Stimulated activated CD8-positive, alpha-beta memory T cell treated with anti-CD3 and anti-CD28 coated beads, Interleukin-2, amount 100 ng/mL, for 1 hour (primary cell): ENCODE measurements at places on chromosomes 6 and 20.

GRCh38 chr6:142685852-142686506 is 259.0 kb downstream of the HIVEP2 start:
- peak; percentile 2 for DNase-seq

DNA sequence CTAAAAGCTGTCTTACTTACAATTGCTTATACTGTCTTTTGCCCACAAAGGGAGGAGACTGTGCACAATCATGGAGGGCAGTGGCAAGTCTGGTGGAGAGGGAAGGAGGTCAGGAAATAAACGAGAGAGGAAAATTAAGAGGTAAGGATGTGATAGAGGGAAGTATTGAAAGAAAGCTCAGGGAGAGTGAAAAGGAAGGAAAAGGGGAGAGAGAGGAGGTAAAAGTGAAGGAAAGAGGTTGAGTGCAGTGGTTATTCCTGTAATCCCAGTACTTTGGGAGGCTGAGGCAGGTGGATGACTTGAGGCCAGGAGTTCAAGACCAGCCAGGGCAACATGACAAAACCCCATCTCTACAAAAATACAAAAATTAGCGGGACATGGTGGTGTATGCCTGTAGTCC is 82.7 kb upstream of the EPB41L1 start:
- DNase-seq, result no peak

DNA sequence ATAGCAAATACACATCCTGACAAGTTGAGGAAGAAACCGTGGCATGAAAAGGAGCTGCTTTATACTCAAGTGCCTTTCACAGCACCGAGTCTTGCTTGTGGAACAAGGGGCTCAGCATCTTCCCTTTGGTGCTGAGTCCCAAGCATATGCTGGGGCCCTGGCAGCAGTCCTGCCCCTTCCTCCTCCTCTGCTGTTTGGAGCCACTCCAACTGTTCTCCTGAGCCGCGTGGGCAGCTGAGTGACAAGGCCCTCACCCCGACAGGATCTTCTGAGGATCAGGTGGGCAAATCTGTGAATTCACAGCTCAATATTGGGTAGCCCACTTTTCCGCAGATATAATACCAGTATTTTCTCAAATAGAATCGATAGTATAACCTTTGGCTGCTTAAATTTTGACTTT is 24.7 kb downstream of the DACT2 start:
- DNase-seq, result no peak

- DNase-seq, result no peak
Observed at GRCh38 chr6:106475284-106475683, 114.8 kb downstream of the CRYBG1 start.

DNA sequence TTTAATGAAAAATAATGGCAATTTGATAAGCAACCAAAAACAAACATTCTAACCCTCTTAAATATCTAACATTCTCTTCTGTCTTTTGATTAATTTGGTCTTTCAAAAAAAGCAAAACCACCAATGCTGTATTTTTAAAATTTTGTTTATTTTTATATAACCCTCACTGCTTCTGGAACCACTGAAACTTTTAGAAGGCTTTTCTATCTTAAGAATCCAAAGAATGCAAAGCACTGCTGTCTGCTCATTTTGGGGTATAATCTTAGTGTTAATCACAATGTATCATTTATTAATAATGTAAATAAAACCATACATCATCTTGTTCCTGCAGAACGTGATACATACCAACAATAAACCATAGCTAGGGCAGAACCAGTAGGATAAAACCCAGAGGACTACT is 14.0 kb downstream of the STK38 start:
- DNase-seq, result no peak

- no peak for DNase-seq
Observed at GRCh38 chr6:52598123-52598823, 21.4 kb upstream of the TRAM2 start.

DNA sequence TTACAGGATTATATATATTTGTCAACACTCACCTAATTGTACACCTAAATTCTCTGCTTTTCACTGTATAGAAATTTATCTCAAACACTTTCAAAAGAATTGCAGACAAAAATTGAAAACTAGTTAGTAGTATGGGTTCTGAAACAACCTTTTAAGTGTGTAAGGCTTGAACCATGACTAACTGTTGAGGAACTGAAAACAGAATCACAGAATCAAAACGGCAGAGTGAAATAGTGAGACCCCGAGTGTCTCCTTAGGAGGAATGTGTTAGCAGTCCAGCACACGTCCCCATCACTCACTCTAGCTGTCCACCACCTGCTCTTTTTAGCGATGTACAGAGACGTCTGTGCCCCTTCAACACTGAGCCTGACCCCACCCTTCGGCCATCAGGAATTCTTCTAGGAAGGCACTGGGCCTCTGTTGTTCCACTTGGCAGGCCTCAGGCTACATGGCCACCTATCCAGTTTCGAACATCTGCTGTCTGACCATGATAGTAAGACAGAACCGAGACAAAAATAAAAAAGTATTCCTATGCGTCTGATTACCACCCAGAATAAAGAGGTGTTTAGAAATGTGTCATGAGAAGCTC is 227.4 kb downstream of the C6orf118 start:
- no peak for DNase-seq

- DNase-seq, result no peak
Observed at GRCh38 chr6:43436577-43437282, 9.4 kb downstream of the ABCC10 start.

GRCh38 chr20:50317609-50318008 is 127.0 kb downstream of the CEBPB start:
- DNase-seq, result no peak

DNA sequence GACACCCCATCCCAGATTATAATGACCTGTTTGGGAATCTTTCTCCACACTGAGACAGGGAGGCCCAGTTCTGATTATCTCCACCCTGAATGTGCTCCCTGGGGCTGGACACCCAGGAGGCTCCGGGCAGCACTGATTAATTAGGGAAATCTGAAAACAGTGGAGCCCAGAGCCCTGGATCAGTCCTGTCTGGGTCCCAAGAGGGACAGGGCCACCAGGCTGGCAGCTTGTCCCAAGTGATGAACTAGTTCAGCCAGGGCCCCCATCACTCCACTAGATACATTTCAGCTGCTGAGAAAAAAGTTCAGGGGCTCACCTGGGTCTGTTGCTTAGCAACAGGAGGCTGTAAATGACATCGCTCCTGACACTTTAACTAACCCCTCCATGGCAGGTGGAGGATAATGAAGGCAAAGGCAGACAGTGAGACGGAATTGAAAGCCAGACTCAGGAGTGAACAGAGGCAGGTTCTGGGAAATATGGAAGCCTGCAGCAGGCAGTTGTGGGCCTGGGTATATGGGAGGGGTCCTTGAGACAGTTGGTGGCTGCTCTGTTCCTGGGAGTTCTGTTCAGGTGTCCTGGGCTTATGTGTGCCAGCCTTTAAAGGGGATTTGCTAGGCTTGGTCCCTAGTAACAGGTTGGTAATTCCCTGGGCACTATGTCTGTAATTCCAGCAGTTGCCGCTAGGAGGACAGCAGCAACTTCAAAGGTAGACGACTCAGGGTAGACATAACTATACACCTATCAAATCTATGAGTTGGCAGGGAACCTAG is 78.3 kb upstream of the CTNNBL1 start:
- DNase-seq, result peak; percentile 35

- no peak for DNase-seq
Observed at GRCh38 chr6:156752666-156753301, 24.4 kb upstream of the ARID1B start.

DNA sequence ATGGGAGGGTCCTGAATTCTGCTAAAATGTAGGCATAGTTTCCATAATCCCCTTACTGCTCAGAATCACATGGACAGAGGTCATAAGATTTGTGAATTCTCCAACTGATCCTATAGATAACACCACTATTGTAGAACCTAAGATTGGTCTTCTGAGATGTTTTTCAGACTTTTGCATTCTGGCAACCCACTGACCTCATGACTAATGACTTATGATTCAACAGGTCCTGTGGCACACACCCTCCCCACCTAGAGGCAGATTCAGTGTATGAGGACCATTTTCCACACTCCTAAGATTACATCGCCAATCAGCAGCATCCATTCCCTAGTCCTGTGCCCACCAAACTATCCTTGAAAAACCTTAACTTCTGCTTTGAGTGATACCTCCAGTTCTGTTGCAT is 207.2 kb downstream of the BTBD9 start:
- DNase-seq, result no peak

DNA sequence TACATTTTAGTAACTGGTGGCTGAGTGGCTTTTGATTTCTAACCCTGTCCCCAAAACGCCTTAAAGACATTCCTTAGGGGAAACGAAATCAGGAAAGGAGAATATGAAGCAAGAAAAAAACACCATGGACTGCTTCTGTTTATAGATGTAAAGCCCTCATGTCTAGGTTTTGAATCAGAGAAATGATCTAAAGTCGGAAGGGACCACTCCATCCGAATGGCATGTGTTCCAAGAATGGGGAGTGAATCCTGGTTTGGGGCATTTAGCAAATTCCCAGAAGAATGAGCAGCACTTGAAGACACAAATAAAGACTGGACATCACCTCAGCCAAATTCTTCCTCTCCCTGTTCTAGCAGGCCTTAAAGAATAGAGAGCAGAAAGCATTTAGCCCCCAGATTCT is 65.6 kb downstream of the CAP2 start:
- no peak for DNase-seq

GRCh38 chr6:112307707-112308106 is 39.4 kb upstream of the RFPL4B start:
- DNase-seq, result no peak

- DNase-seq, result no peak
Observed at GRCh38 chr6:88339761-88340160, 173.6 kb upstream of the CNR1 start.

- DNase-seq, result peak; percentile 12
Observed at GRCh38 chr20:4592316-4593148, 129.2 kb upstream of the PRND start.

- DNase-seq, result no peak
Observed at GRCh38 chr6:21143645-21144044, 449.9 kb upstream of the SOX4 start.

DNA sequence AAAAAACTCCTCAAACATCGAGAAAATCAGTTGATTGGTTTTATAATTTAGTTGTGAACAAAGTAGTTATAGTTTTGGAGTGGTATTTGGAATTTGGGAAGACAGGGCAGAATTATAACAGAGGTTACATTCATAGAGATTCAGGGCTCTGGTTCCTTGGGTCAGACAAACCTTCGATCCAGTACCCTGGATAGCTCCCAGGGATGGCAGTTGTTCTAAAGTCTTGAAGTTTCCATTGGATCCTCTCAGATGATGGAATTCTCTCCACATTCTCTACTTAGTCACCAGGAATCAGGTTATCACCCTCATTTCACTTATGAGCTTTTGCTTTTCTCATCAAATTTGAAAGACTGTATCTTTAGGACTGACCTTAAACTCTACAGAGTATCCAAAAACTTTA is 285.1 kb downstream of the CENPW start:
- DNase-seq, result no peak

DNA sequence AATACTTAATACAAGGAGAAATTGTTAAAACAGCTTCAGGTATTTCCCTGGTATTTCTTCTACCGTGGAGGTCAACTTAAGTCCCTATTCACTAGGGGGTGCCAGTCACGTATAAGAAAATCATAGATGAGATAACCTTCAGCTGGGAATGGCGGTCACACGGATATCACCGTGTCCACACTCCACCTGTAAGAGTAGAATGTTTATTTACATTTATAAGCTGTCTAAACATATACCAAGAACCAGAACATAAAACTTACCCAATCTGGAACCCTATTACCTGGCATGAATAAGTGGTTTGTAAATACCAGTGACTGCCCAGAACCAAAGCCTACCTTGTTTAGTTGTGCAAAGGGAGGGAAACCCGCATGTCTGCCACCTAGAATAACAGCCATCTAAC is 1.9 kb upstream of the ELOVL4 start:
- no peak for DNase-seq

- DNase-seq, result no peak
Observed at GRCh38 chr6:137102851-137103492, 58.2 kb upstream of the IL20RA start.

- DNase-seq, result no peak
Observed at GRCh38 chr6:125797886-125798444, 7.2 kb downstream of the NCOA7 start.

- no peak for DNase-seq
Observed at GRCh38 chr6:12577124-12577850, 139.3 kb upstream of the PHACTR1 start.

DNA sequence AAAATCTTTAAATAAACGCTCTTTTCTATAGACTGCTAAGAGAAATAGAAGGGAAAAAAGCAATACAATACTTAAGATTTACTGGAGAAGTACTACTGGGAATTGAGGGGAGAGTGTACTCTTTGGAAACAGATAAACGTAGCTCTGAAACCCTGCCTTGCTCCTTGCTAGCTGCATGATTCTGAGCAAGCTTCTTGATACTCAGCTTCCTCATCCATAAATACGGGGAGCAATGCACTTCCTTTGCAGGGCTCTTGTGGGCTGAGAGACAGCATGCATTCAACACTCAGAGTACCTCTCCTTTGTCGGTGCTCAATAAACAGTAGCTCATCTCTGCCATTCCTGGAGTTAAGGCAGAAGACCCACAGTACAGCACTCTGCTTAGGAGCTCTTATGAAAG is 159.7 kb downstream of the BTBD9 start:
- no peak for DNase-seq

- DNase-seq, result no peak
Observed at GRCh38 chr6:103367212-103367611, 1492.5 kb downstream of the HACE1 start.

GRCh38 chr6:39452306-39453145 is 130.0 kb upstream of the KCNK16 start:
- no peak for DNase-seq

GRCh38 chr6:31797588-31797987 is 2.0 kb upstream of the VARS1 start:
- DNase-seq, result no peak

GRCh38 chr20:57616143-57616951 is 3.9 kb downstream of the ZBP1 start:
- no peak for DNase-seq

DNA sequence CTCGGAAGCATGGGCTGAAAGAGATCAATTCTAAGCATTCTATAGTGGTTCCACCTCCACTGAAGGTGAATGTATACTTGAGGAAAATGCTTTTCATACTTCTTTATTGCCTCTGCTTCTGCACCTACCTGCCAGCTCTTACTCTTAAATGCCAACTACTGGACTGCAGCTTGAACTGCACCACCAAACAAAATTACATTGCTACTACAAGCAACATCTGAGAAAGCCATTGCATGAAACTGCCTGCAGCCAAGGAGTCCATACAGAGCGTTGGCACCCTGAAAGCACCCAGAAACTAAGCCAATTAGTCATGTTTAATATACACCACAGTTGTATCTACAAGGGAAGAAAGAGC is 440.9 kb downstream of the BTBD3 start:
- DNase-seq, result no peak

GRCh38 chr20:59935457-59936185 is 2.2 kb upstream of the SYCP2 start:
- no peak for DNase-seq

GRCh38 chr6:106750142-106750918 is 121.0 kb downstream of the QRSL1 start:
- no peak for DNase-seq

GRCh38 chr6:53101006-53101405 is 35.8 kb downstream of the FBXO9 start:
- no peak for DNase-seq

GRCh38 chr20:11965602-11966001 is 47.9 kb downstream of the BTBD3 start:
- no peak for DNase-seq
